Chondrocyte (in vitro differentiated cells): ENCODE measurements at places on chromosomes 4 and X.

GRCh38 chr4:104868958-104869357, 277.7 kb upstream of the TET2 start:
- peaks cover 26% of the 10 kb centered on the region for H3K27me3 ChIP-seq
- no peak overlapping the region for H3K27ac ChIP-seq
- no peaks in the 10 kb centered on the region for H3K36me3 ChIP-seq
- no peak overlapping the region for H3K4me3 ChIP-seq

DNA sequence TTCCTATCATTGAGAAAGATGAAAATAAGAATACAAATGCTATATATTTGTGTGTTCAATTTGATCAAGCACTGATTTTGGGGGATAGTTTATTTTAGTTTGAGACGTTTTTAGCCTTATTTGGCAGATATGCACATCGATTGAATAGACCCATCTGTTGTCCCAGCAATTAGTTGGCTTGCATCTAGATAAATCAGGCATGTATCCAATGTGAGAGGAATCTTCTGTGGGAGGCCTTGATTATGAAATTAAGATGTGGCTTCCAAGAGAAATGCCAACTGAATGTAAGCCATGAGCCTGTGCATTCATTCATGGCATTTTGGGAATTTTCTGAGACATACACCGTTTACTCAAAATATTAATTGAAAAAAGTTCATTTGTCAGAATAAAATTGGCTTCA, 623.1 kb downstream of the TECRL start:
- no peak for DNase-seq
- no peaks in the 10 kb centered on the region for H3K4me1 ChIP-seq
- no peak overlapping the region for H3K27ac ChIP-seq
- H3K4me3 ChIP-seq, result no peak overlapping the region

GRCh38 chr4:185752872-185753271, 59.1 kb downstream of the SORBS2 start:
- H3K27me3 ChIP-seq, result no peaks in the 10 kb centered on the region
- no peak overlapping the region for H3K27ac ChIP-seq
- H3K36me3 ChIP-seq, result peaks cover 4% of the 10 kb centered on the region
- no peak for DNase-seq

DNA sequence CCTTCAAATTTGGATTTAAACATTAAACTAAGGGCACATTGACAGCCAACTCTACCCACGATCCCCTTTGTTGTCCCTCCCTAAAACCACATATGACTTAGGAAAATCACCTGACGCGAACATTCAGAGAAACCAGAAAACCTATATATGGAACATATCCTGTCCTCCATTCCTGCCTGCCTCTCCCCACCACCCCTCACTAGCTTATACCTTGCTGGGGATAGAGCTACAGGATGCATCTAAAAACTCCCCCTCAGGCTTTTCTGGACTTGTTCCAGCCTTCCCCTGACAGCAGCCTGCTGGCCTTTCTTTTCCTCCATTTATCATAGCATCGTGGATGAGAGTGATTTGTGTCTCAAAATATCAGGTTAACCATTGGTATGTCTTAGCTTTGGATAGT, 8.8 kb downstream of the STK26 start:
- H3K4me3 ChIP-seq, result no peak overlapping the region
- H3K4me1 ChIP-seq, result peaks cover 4% of the 10 kb centered on the region
- no peak overlapping the region for H3K27ac ChIP-seq
- no peak for DNase-seq

GRCh38 chr4:151760002-151760401, 805 bp downstream of the GATB start:
- peaks cover 11% of the 10 kb centered on the region for H3K27me3 ChIP-seq
- peaks cover 5% of the 10 kb centered on the region for H3K36me3 ChIP-seq
- peaks cover 13% of the 10 kb centered on the region for H3K4me1 ChIP-seq
- no peak for DNase-seq
- H3K27ac ChIP-seq, result peak overlapping the region; percentile 99

- H3K4me1 ChIP-seq, result peaks cover 10% of the 10 kb centered on the region
- DNase-seq, result no peak
- no peaks in the 10 kb centered on the region for H3K36me3 ChIP-seq
- no peak overlapping the region for H3K27ac ChIP-seq
Observed at GRCh38 chrX:56572975-56573374, 9.5 kb downstream of the UBQLN2 start.

DNA sequence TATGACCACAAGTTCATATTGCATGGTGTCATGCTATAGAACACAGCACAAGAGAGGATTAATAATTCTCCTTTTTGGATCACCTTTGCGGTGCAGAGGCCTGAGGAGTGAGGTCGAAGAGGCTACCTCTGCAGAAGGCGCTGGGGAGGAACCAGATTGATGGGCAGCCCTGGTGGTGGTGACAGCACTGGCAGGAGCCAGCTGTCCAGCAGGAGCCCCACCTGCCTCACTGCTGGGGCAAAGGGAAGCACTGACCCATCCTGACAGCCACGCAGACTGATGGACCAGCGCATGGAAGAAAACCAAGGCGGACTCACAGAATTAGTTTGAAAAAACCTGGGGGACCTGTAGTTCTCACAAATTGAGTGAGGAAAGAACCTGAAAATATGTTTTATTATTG, 50.9 kb downstream of the COX18 start:
- peaks cover 8% of the 10 kb centered on the region for H3K27me3 ChIP-seq
- no peak overlapping the region for H3K4me3 ChIP-seq
- no peak overlapping the region for H3K27ac ChIP-seq
- peaks cover 13% of the 10 kb centered on the region for H3K4me1 ChIP-seq
- DNase-seq, result no peak
- peaks cover 3% of the 10 kb centered on the region for H3K36me3 ChIP-seq
